Hematopoietic multipotent progenitor cell (in vitro differentiated cells): ENCODE measurements at places on chromosomes 13 and 19.

DNA sequence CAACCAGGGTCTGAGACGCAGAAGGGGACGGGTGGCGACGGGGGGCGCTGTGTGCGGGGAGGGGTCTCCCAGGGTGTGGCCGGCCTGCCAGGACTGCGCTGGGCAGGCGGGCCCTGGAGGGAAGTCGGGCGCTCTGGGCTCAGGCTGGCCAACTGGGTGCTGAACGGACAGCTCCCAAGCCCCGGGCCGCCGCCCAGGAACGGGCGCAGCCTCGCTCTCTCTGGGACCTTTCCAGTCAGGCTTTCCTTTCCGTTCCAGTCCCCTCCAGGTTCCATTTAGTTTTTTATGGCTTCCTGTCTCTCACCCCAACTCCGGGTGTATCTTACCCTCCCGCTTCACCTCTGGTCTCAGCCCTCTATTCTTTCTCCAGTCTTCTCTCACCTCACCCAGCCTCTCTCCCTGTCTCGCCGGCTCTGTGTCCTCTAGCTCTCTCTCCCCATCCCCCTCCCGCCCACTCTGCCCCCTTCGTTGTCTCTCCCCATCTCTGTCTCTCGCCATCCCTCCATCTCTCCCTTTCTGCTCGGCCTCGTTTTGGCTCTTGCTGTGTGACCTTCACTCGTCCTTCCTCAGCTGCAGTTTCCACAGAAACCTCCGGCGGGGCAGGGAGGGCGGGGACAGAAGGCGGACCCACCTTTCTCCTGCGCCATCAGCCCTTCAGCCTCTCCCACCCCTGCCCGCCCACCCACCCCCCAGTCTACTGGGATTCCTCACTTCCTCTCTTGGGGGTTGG is 3.3 kb upstream of the ATP1A3 start:
- peak; percentile 32 for DNase-seq

DNA sequence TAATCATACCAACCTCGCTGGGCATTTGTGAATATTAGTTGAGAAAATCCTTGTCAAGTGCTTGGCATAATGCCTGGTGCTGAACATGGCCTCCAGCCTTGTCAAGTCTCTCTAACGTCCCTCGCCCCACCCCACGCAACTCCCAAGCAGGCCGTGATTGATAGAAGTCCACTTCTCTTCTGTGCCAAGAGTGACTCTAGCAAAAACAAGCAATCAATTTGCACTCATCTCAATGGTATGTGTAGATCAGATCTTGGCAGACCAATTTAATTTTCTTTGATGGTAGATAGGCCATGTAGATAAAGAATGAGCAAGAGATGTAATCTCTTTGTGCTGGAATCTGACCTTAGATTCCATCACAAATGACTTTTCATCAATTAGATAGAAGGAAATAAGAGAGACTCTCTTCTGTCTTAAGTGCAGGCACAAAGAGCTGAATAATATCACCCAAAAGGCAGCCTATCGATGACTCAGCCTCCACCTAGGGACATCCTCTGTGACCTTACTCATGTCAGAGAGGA is 31.0 kb upstream of the KATNAL1 start:
- DNase-seq: no peak

GRCh38 chr19:37914908-37915307 is 7.9 kb downstream of the SIPA1L3 start:
- DNase-seq: peak; percentile 40

- DNase-seq: no peak
These were observed 8.8 kb upstream of the SULT2B1 start for GRCh38 chr19:48543121-48543710.

GRCh38 chr13:87777387-87777786 is 106.2 kb downstream of the SLITRK5 start:
- DNase-seq: peak; percentile 0

GRCh38 chr13:98147521-98147920 is 4.6 kb downstream of the FARP1 start:
- DNase-seq: no peak

- no peak for DNase-seq
These were observed 2.3 kb upstream of the STRN4 start for GRCh38 chr19:46748325-46749109.

DNA sequence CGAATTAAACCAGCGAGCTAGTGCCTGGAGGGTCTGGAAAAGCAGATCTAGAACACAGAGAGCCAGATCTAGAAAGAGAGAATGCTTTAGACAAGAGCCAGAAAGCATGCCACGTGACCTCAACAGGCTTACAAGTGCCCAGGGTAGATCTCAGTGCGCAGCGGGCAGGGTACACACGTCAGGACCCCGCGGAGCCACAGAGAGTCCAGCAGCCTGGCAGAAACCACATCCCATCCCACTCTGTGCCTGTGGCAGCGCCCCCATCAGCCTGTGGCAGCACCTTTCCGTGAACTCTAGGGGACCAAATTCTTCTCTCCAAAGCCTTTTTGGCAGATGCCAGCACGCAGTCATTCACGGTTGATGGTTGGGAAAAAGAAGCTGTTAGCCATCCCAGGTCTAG is 5.9 kb downstream of the ARHGEF1 start:
- DNase-seq: no peak

DNA sequence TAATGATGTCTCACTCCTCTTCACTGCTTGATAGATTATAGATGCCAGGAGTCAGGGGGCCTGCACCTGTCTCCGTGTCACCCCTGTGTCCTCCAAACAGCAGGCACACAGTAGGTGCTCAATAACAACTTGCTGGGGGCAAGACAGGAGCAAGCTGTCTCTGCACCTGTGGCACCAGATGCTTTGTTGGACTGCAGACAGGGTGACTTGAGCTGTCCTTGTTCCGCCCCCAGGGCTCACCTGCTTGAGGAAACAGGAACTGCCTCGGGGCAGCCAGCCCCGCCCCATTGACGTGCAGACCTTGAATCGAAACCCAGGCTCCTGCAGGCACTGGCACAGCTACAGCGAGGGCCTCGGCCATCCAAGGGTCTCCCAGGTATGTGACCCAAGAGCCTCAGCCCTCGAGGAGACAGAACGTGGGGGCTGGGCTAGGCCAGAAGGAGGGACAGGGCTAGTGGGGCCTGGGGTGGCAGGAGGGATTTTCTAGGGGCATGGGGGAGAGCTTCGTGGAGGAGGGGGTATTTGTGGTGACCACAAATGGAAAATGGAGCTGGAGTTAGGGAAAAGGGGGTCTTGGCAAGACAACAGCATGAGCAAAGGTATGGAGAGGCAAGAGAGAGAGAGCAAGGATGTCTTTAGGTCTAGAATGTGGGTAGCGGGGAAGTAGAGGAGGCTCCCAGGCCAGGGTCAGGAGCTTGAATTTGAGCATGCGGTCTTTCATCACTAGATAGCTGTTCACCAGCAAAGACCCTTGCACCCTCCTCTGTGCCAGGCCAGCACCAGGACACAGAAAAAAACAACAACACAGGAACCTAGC is at the start of gene HSH2D:
Gene HSH2D, plus strand, starts transcription at position 287 of the 817 bp plus-strand sequence. CDS start 5,066 bp downstream, outside the sequence.
- DNase-seq: peak; percentile 44

- no peak for DNase-seq
These were observed 44.7 kb upstream of the LATS2 start for GRCh38 chr13:21106089-21106488.

- DNase-seq: no peak
These were observed 227.7 kb downstream of the B3GLCT start for GRCh38 chr13:31427151-31428100.

- no peak for DNase-seq
These were observed 15.7 kb downstream of the WTIP start for GRCh38 chr19:34497112-34497805.

- no peak for DNase-seq
These were observed 19.9 kb downstream of the DPF1 start for GRCh38 chr19:38204096-38204495.

- DNase-seq: no peak
These were observed 361.6 kb downstream of the KLF12 start for GRCh38 chr13:73772449-73773167.

- DNase-seq: no peak
These were observed 68.9 kb upstream of the GPR183 start for GRCh38 chr13:99376132-99376531.

DNA sequence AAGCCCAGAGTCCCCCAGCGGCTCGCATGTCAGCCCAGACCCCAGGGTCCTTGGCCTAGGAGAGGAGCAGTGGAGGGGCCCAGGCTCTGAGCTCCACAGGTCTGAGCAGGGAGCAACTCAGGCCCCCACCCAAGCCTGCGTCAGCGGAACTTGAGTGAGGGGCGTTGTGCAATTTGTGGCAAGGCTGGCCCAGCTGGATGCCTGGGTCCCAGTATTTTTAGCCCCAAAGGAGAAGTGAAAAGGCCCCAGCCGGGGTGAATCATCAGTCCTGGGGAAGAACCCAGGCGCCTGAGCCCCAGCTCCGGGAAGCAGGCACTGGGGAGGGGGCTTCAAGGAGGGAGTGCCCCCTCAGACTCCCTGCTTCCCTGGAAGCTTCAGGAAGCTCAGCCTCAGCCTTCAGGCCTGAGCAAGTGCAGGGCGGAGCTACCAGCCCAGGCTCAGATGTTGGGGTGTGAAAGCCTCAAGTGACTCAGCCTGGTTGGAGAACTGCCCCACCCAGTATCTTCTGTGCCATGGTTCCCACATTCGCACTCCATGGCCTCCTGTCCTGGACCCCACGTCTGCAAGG is 7.2 kb downstream of the MED29 start:
- peak; percentile 28 for DNase-seq

- no peak for DNase-seq
These were observed 8.4 kb upstream of the UPF3A start for GRCh38 chr13:114272977-114273376.

GRCh38 chr13:33744589-33745369 is 73.2 kb upstream of the RFC3 start:
- no peak for DNase-seq

GRCh38 chr19:16258440-16258903 is 60.8 kb downstream of the AP1M1 start:
- DNase-seq: peak; percentile 96

DNA sequence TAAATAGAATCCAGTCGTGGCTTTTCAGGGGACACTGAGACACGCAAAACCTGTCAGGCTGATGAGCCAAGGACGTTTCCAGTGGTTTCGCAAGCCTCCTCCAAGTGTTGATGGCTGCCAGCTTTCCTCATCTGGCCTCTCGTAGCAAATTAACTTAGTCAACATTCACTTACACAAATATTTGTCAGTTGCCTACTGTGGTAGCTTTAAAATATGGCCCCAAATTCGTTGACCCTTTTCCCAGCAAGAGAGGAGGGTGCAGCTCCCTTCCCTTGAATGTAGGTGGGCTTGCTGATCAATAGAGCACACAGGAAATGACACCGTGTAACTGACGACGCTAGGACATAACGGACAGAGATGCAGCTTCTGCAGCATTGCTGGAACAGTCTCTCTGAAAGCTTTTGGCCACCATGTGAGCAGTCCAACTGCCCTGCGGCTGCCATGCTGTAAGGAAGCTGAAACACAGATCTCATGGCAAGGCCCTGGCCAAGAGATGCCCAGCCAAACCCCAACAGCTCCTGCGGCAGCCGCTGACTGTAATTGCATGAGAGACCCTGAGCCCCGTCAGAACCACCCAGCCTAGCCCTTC is 5.5 kb upstream of the RANBP3 start:
- no peak for DNase-seq

- DNase-seq: no peak
These were observed 90.0 kb upstream of the TSHZ3 start for GRCh38 chr19:31439270-31439573.

- DNase-seq: peak; percentile 1
These were observed 57.5 kb downstream of the CPAMD8 start for GRCh38 chr19:16969135-16969534.

GRCh38 chr19:16829010-16829821 is at the start of gene SIN3B:
SIN3B (plus strand) TSS chr19:16829398; CDS start chr19:16829421, 23 bp downstream.
- DNase-seq: peak; percentile 89

- no peak for DNase-seq
These were observed 20.3 kb upstream of the BCL3 start for GRCh38 chr19:44728178-44728577.

DNA sequence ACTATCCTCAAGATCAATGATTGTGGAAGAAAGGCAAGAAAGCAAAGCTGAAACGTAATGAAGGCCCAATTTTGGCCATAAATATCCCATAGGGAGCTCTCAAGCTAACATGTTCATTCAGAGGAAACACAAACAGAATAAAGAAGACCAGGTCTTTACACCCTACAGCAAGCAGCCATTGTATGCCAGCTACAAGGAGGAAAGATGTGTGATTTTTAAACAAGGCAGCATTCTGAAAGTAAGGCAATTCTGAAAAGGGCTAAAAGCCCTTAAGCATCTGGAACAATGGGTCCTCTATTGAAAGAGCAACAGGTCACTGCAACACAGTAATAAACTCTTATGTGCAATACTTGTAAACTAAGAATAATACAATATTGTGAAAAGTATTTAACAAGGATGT is 1002.4 kb downstream of the SLITRK1 start:
- DNase-seq: no peak

- DNase-seq: no peak
These were observed 45.7 kb upstream of the C1QTNF9 start for GRCh38 chr13:24263632-24264031.

- DNase-seq: no peak
These were observed 94.9 kb downstream of the FAM216B start for GRCh38 chr13:42876270-42876714.

GRCh38 chr19:48967346-48968178 is 2.5 kb downstream of the FTL start:
- no peak for DNase-seq

GRCh38 chr19:29173896-29174295 is 39.1 kb downstream of the UQCRFS1 start:
- no peak for DNase-seq

DNA sequence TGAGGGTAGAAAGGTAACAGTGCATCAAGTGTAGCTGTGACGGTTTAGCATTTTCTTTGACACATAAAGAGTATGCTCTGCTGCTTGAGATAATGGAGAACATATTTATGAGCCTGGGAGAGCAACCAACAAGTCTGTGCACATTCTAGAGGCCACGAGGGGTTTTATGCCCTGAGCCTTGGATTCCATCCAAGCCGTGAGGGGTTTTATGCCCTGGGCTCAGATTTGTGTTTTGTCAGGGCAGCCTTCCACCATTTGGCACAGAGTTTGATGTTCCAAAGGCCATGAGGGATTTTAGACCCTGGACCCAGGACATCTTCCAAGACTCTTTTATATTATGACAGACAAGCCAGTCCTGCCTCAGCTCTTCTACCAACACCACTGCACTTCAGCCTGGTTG is 106.4 kb downstream of the ZNF486 start:
- DNase-seq: no peak

- no peak for DNase-seq
These were observed 12.2 kb upstream of the ZNF304 start for GRCh38 chr19:57338877-57339276.

- DNase-seq: peak; percentile 42
These were observed 7.0 kb downstream of the PDX1 start for GRCh38 chr13:27926644-27927434.
